ENCODE measurements at places on chromosomes 7 and 10.

DNA sequence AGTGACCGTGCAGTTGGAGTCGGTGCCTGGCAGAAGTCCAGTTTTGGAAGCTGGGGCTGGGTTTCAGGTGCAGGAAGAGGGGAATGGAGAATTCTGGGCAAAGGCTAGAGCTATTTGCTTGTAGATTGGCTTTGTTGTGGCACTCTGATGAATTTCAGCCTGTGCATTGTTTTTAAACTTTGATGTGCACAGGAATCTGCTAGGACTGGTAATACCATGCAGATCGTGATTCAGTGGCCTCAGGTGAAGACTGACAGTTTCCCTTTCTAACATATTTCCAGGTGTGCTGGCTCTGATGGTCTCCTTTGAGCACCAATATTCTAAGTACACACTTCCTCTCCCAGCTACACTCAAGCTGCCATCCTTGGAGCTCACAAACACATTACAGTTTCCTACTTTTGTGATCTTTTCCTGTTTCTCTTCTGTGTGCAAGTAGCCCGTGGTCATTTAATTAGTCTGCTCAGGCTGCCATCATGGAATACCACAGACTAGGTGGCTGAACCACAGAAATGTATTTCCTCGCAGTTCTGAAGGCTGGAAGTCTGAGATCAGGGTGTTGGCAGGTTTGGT lies 55.6 kb downstream of the NOC3L start:
- no peak for DNase-seq

- no peak for DNase-seq
Observed at GRCh38 chr10:124486635-124487034, 25.0 kb downstream of the LHPP start.

DNA sequence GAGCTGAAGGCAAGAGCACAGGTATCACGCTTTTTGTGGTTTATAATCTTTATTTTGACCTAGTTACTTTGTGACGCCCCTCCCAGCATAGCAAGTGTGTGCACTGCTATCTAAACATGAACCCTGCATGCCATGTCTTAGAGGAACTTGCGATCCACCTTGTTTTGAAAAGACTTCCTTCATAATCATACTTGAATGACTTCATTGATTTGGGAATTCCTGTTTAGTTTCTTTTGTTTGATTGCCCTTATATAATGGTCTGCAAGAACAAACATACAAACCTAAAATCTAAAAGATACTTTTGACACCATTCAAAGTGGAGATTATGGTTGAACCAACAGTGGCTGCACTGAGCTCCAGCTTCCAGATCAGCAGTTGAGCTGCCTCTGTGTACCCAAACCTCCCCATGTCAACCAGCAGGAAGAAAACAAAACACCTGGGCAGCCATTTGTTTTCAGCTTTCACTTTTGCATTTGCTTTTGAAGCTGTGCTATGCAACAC lies 132.6 kb downstream of the CELF2 start:
- DNase-seq = no peak

GRCh38 chr10:45418417-45418848 lies 44.4 kb downstream of the ALOX5 start:
- DNase-seq = no peak

DNA sequence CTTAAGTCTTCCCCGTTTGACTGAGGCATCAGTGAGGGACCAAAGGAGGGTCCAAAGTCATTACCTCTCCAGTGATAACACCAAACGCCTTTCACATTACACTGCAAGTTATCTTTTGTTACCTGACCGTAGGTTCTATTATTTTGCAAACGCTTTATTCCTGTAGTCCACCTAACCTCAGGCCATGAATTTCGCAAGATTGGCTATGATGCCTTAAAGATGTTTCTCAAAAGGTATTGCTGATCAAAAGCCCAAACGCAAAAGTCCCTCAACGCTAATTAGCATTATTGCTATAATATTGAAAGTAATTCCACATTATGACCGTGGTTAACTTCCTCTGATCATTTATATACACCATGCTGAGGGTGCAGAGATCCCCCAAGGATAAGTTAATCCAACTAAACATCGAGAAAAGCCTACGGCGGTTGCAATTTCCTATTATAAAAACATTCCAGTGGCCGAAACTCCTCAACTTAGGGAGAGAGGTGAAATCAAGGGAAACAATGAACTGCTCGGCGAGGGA lies 649 bp downstream of the DNA2 start:
- DNase-seq = no peak

GRCh38 chr10:21888959-21889358 lies 114.6 kb downstream of the DNAJC1 start:
- DNase-seq = no peak

GRCh38 chr10:16941870-16942269 lies 124.6 kb upstream of the RSU1 start:
- no peak for DNase-seq

DNA sequence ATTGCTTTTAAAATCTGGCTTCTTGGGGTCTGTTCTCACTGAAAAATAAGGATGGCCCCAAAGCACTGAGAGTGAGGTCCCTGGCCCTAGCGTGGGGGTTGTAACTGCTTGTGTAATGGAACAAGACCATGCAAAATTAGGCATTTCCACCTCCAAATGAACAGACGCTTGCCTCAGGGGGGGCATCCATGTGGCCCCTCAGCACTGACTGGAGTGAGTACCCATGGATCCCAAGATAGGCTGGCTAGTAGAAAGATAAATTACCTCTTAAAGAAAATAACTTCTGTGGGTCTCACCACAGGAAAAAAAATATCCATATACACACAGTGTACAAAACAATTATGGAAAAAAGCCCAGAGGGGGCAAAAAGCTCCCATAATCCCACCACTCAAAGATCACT lies 15.2 kb upstream of the CPA1 start:
- no peak for DNase-seq

DNA sequence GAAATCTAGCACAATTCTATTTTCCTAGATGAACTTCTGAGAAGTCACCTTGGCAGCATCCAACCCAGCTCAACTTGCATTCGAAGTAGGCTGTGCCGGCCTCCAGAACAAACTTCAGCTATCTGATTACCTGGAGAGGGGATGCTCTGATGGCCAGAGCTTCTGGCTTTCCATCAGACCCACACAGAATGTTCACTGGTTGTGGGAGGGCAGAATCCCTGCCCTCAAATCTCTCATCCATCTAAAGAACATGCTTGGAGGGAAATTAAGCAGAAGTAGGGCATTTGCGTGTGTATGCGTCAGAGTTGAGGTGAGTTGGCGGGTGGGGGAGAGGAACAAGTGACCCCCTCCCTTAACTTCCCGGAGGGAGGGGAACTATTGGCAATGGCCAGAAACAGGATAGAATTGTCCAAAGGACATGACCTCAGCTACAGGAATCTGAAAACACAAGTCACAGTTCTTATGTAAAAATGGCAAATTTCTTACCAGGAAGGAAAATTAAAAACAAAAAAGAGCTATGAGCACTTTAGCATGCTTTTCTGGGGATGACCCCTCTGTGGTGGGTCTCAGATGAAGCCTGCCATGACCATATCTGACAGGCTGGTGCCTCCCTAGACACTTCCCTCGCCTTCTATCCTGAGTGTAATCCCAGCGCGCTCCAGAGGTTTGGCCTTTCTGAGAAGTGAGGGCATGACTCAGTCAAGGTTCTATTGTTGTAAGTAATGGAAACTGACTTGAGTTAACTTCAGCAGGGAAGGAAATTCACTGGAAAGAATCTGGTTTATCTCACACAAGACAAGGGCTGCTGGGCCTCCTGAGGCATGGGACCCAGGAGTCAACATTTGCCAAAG lies 278.8 kb downstream of the RPS24 start:
- no peak for DNase-seq

- DNase-seq = no peak
Observed at GRCh38 chr10:32349968-32350738, 3.2 kb upstream of the EPC1 start.

- DNase-seq = no peak
Observed at GRCh38 chr7:2008101-2008935, 224.4 kb downstream of the MAD1L1 start.

- DNase-seq = no peak
Observed at GRCh38 chr7:154770962-154771361, 232.0 kb downstream of the PAXIP1 start.

DNA sequence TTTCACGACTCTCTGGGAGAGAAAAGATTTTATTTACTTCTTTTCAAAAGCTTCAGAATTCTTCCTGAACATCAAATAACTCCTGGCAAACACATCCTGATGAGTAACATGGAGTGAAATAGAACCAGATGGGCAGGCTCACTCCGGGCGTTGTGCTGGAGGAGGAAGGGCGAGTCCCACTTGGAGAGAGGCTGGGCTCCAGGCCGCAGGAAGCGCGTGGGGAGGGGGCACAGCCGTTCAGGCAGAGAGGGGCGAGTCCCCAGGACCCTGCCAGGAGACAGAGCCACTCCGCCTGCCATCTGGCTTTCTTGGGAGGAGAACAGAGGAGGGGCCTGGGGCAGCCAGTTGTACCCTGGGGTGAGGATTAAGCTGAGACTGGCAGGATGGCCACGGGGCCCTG lies 265.9 kb upstream of the ZMIZ1 start:
- no peak for DNase-seq

- DNase-seq = no peak
Observed at GRCh38 chr10:20990604-20991003, 93.5 kb upstream of the NEBL start.

DNA sequence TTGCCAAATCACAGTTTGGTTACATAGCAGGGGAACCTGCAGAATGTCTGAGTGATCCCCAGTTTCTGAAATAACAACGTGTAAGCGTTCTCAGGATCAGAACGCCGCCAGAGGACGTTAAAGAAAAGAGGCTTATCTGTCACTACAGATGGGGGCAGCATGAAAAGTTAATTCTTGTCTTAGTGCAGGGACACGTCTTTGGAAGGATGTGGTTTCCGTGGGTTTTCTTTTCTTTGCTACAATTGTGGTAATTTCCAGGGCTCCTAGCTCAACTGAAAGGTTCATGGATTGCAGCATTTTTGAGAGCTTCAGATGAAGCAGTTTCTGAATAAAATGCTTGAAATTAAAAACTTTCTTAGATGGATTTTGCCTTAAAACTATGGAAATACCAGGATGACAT lies 106.6 kb downstream of the PRKCQ start:
- peak; percentile 13 for DNase-seq

- no peak for DNase-seq
Observed at GRCh38 chr10:129972145-129972965, 8.3 kb upstream of the EBF3 start.

- DNase-seq = no peak
Observed at GRCh38 chr10:122171302-122172075, 99.6 kb upstream of the BTBD16 start.

GRCh38 chr7:34096777-34097176 lies 191.4 kb downstream of the BMPER start:
- no peak for DNase-seq

- DNase-seq = no peak
Observed at GRCh38 chr7:21358648-21359047, 69.2 kb upstream of the SP4 start.

GRCh38 chr7:39958038-39958437 lies 8.0 kb downstream of the CDK13 start:
- no peak for DNase-seq

DNA sequence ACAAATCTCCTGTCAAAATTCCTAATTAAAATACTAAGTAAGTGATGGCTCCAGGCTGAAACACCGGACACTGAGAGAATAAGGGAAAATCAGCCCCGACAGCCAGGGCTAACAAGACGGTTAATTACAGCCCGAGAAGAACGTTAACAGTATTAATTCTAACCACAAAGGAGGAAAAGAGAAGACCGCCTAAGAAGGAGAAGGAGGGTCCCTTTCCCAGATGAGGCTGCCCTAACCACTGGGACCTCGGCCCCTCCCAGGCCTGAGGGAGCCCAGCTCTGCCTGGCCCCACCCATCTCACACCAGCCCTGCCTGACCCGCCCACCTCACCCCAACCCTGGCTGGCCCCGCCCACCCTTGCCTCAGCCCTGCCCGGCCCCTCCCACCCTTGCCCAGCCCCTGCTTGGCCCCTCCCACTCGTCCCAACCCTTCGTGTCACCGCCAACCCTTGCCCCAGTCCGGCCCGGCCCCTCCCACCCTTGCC lies 51.3 kb downstream of the PWWP2B start:
- no peak for DNase-seq

DNA sequence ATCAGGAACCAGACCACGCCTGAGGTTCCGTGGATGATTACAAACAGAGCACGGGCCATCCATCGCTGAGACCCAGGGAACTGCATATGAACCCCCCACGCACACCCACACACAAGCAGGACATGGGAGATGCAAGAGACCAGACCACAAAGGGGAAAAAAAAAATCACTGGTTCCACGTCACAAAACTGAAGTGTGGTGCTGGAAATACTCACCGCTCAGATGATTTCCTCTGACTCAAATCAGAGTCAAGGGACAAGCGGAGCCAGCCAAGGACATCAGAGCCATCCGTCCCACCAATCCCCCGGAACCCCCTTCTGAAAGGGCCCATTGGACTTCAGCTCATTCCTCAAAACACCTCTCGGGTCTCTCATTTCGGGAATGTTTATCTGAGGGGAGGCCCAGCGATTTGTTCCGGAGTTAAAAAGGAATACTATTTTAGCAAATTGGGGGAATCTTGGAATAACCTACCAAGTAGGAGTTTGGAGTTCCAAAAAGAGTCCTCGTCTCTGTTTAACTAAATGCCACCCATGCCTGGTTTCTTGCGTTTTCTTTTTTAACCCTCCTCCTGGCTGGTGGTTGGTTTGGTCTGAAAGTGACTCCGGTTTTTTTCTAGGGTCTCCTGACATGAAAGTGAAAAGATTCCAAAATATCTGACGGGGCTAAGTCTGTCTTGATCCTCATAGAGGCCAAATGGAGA lies 15.0 kb downstream of the SNX8 start:
- no peak for DNase-seq

DNA sequence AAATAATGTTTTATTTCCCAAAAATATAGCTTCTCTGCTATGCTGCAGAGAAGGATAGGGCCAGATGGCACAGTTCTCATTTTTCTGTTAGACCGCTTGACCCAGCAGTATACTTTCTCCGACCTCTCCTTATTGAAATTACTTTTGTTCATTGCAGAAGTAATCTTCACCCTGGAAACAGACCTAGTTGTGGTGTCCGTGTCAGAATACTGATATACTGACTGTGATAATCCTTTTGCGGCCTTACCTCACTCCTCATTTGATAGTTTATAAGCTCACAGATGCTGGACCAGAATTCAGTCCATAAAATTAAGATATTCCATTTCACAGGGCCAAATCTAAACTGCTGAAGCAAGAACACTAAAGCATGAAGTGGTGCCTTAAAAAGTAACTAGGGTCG lies 260.6 kb upstream of the DKK1 start:
- no peak for DNase-seq

DNA sequence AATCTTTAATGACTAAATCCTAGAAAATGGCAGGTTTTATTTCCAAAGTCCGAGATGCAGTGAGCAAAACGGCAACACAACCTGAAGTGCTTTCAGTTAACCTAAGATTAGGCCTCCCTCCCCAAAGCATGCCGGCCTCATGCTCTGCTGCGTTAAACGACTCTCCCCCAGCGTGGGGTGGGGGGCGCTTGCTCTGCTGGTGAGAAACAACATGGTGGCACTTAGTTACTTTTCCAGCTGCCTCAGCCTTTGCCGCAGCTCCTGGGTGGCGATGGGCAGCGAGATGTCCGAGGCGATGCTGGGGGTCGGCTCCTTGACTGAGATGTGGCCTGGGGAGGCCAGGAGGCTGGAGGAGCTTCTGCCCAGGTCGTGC lies 36.7 kb upstream of the NCAPG2 start:
- no peak for DNase-seq
